ENCODE measurements at places on chromosomes 12 and 14. TPM values are rescaled to one million over a fixed set of nuclear protein-coding genes. Genes with fewer than 3 reads are reported as not detected.

DNA sequence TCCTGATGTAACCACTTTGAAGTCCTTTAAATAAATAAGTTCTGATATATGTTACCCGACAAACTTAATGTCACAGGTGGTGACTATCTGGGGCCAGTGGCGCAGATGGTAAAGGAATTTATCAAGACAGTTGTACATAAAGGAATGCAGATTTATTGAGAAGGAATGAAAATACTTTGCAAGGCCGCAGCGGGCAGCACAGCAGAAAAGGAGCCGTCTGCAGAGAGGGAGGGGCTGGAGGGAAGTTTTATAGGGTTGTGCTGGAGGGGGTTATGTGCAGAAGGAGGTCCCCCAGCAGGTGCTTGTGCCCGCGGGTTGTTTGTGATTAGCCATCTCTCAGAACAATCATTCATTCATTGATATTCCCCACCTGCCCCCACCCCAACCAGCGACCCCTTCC is 17.4 kb downstream of the GPRC5D start:
- no peak overlapping the region for H3K27ac ChIP-seq
- no peaks in the 10 kb centered on the region for H3K36me3 ChIP-seq
- no peak for DNase-seq

DNA sequence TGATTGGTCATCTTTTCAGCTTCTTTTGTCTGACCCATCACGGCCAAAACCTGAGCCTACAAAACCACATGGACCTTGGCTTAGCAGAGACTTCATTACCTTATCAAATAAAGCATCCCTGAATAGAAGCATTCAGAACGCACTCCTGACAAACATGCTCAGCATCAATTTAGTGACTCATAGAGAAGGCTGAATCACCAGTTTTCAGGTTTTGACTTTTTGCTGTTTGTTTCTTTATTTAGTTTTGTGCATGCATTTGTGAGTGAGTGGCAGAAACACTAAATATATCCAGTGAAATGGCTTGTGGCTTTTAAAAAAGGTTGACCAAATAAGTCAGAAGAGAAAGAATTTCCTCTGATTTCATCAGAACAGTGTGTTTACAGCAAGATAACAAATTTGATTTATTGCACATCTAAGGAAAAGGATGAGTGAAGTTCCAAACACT is 19.0 kb upstream of the OVCH1 start:
- H3K4me1 ChIP-seq, result no peaks in the 10 kb centered on the region
- H3K27me3 ChIP-seq, result peaks cover 4% of the 10 kb centered on the region

DNA sequence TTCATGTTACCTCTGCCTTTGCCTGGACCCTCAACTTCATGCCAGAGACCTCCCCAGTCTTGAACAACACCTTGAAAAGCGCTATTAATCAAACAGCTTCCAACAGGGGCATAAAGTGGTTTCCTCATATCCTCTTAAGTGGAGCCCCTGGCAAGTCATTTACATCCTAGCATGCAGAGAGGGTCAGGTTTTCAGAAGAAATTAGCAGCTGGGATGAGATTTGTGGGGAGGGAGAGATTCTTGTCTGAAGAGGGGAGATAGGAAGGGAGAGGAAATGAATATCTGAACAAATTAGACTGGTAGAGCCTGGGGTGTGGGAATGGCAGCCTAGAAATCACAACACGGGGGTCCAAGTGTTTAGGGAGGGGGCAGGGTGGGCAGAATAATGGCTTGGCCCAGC is 45.6 kb downstream of the CALM1 start:
- H3K4me1 ChIP-seq, result no peaks in the 10 kb centered on the region
- no peak overlapping the region for H3K27ac ChIP-seq
- no peak overlapping the region for H3K4me3 ChIP-seq
- H3K27me3 ChIP-seq, result peaks cover 4% of the 10 kb centered on the region
- H3K36me3 ChIP-seq, result no peaks in the 10 kb centered on the region

- H3K27ac ChIP-seq, result no peak overlapping the region
- no peaks in the 10 kb centered on the region for H3K36me3 ChIP-seq
- DNase-seq, result no peak
These were observed 58.3 kb downstream of the TMCC3 start for GRCh38 chr12:94592080-94592479.

GRCh38 chr14:60245380-60246177 is 3.4 kb upstream of the PPM1A start:
- peaks cover 26% of the 10 kb centered on the region for H3K4me1 ChIP-seq
- H3K36me3 ChIP-seq, result peaks cover 4% of the 10 kb centered on the region
- H3K27me3 ChIP-seq, result no peaks in the 10 kb centered on the region
- no peak for DNase-seq

DNA sequence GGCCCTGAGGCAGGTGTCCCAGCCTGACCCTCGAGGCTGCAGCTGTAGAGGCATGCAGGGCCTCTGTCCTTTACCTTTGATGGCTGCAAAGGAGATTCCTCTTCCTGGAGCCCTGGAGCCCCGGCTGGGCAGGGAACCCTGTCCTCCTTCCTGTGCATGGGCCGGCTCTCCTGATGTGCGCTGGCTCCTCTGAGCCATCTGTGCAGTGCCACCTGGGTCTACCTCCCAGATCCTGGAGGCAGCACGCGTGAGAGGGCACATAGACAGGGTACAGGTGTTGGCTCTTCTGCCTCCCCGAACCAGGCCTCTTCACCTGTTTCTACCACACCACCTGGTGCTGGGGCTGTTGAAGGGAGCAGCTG is 115.1 kb downstream of the BEGAIN start:
- H3K27me3 ChIP-seq, result no peaks in the 10 kb centered on the region
- H3K36me3 ChIP-seq, result no peaks in the 10 kb centered on the region
- DNase-seq, result no peak
- H3K4me1 ChIP-seq, result peaks cover 10% of the 10 kb centered on the region

GRCh38 chr12:48557919-48558318 is 11.9 kb downstream of the LALBA start:
- no peak overlapping the region for H3K27ac ChIP-seq
- DNase-seq, result no peak
- no peak overlapping the region for H3K4me3 ChIP-seq
- no peaks in the 10 kb centered on the region for H3K36me3 ChIP-seq

GRCh38 chr12:67909681-67910080 is 79.6 kb upstream of the IFNG-AS1 start:
- H3K4me1 ChIP-seq, result no peaks in the 10 kb centered on the region
- H3K4me3 ChIP-seq, result no peak overlapping the region
- DNase-seq, result no peak
- H3K27ac ChIP-seq, result no peak overlapping the region

DNA sequence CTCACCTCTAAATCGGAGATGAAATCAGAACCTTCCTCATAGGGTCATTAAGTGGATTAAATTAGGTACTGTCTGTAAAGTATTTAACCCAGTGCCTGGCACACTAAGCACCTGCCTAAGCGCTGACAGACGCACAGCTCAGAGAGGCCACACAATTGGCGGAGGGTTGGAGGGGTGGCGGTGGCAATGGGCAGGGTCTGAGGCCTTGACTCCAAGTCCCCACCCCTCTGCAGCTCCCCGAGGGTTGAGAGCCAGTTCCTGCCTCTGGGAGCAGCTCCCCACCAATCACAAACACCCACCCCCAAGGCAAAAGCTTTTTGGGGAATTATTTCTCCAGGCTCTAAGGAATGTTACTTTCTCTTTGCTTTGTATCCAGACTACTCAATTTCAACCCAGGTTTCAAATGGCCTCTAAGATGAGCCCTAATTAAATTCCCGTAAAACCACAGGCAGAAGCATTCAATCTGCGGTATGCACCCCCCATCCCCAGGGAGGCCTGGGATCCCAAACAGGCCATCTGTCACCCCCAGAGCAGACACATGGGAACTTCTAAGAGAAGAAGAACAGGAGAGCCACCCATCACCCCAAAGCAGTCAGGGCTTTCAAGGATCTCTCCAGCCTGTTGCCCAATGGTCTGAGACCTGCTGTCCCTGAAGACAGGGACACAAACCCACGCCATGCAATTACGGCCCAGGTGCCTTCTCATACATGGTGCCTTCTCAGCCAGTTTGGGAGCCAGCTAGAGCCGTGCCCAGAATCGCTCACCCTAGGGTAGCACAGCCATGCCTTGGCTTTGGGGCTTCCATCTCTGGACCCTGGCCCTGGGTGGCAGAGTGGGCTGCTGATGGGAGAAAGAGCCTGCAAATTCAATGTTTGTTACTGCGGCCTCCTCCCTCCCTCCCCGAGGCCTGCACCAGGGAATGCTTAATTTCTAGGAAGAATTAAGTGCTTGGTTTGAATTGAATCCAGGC is 66.1 kb downstream of the CHGA start:
- H3K27me3 ChIP-seq, result no peaks in the 10 kb centered on the region
- H3K4me1 ChIP-seq, result no peaks in the 10 kb centered on the region
- H3K36me3 ChIP-seq, result peaks cover 9% of the 10 kb centered on the region
- DNase-seq, result no peak
- H3K4me3 ChIP-seq, result no peak overlapping the region
- no peak overlapping the region for H3K27ac ChIP-seq

GRCh38 chr14:56752428-56752827 is 57.9 kb downstream of the OTX2 start:
- no peaks in the 10 kb centered on the region for H3K36me3 ChIP-seq
- no peak overlapping the region for H3K4me3 ChIP-seq
- no peaks in the 10 kb centered on the region for H3K4me1 ChIP-seq
- no peak for DNase-seq
- no peak overlapping the region for H3K27ac ChIP-seq

- H3K4me1 ChIP-seq, result peaks cover 34% of the 10 kb centered on the region
- peak; percentile 83 for DNase-seq
- peak overlapping the region; percentile 84 for H3K27ac ChIP-seq
- peaks cover 4% of the 10 kb centered on the region for H3K36me3 ChIP-seq
These were observed 340.1 kb downstream of the BCL11B start for GRCh38 chr14:98931911-98932310.

GRCh38 chr14:61573321-61573720 is 122.0 kb upstream of the HIF1A start:
- peaks cover 6% of the 10 kb centered on the region for H3K36me3 ChIP-seq
- peaks cover 36% of the 10 kb centered on the region for H3K4me1 ChIP-seq
- no peak for DNase-seq
- no peak overlapping the region for H3K4me3 ChIP-seq
- H3K27me3 ChIP-seq, result peaks cover 65% of the 10 kb centered on the region

DNA sequence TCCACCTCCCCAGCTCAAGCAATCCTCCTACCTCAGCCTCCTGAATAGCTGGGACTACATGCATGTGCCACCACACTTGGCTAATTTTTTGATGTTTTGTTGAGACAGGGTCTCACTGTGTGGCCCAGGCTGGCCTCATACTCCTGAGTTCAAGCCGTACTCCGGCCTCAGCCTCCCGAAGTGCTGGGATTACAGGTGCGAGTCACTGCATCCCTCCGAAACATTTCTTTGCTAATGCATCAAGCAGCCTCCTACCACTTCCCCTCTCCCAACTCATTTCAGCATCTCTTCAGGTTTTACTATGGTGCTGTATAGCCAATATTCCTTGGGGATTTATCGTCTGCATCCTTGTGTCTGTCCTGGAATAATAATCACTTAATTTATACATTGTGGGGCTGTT is 2.3 kb upstream of the SLC22A17 start:
- peaks cover 11% of the 10 kb centered on the region for H3K4me1 ChIP-seq
- H3K36me3 ChIP-seq, result no peaks in the 10 kb centered on the region
- no peak overlapping the region for H3K4me3 ChIP-seq
- DNase-seq, result no peak
- no peak overlapping the region for H3K27ac ChIP-seq
- peaks cover 48% of the 10 kb centered on the region for H3K27me3 ChIP-seq

DNA sequence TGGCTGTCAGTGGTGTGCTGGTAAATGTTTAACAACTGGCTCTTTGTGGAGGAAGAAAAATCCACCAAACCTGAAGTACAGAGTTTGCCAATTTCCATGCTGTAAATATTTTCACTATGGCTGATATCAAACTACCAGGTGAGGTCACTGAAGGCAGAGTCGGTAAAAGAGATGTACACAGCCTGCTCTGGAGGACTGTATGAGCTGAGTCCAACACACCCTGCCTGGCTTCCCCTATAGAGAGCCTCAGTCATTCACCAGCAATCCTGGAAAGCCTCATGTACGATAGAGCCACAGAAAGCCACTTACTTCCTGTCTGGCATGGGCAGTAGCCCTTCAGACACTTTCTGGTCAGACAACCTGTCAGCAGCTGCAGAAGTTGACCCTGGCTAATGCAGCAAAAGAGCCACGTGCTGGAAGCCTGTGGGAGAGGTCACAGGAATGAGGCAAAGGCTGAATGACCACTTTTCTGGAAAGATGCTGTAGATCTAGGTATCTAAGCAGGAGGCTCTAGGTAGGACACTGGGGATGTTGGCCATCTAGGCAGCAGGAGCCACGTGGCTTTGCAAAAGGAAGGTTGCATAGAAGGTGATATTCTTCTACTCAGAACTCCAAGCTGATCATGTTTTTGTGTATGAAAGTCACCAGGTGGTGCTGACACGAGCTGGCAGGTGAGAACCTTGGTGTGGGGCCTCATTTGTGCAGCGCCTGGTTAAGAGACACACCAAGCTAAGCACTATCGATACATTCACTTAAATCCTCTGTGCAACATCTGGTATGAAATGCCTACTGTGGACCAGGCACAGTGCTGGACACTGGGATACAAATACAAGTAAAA is 553.9 kb downstream of the VRK1 start:
- H3K27me3 ChIP-seq, result peaks cover 1% of the 10 kb centered on the region
- peaks cover 5% of the 10 kb centered on the region for H3K4me1 ChIP-seq
- DNase-seq, result no peak
- no peaks in the 10 kb centered on the region for H3K36me3 ChIP-seq
- H3K4me3 ChIP-seq, result no peak overlapping the region
- H3K27ac ChIP-seq, result no peak overlapping the region

DNA sequence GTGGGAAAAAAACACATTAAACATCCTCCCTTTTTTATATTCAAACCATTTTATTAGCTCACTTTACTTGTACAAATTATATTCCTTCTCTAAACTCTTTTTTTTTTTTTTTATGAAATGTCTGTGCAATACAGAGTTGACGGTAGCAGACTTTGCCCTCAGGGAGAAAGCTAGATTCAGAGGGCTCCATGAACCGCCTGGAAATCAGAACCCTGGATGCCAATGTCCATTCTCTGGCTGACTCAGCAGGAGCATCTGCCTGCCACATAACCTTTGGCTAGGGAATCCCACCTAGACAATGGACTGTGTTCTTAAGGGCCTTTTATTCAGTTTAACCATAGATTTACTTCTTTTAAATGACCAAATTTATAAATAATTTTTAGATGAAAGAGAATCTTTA is 467.0 kb downstream of the MDGA2 start:
- H3K27me3 ChIP-seq, result no peaks in the 10 kb centered on the region
- no peaks in the 10 kb centered on the region for H3K4me1 ChIP-seq
- H3K4me3 ChIP-seq, result no peak overlapping the region
- no peak overlapping the region for H3K27ac ChIP-seq

CLEC1A gene
- total RNA-seq, result not detected

SMIM41 gene
- not detected for total RNA-seq

TROAP gene
- 79.5 TPM for total RNA-seq

OTOGL gene
- total RNA-seq, result not detected

ESRRB gene
- 0.05 TPM for total RNA-seq

TSPAN9 gene
- 0.18 TPM for total RNA-seq
